CMK (cell line): ENCODE measurements at places on chromosomes 6 and 20.

GRCh38 chr20:59078231-59078630, 35.6 kb upstream of the PRELID3B start:
- no peak for DNase-seq

DNA sequence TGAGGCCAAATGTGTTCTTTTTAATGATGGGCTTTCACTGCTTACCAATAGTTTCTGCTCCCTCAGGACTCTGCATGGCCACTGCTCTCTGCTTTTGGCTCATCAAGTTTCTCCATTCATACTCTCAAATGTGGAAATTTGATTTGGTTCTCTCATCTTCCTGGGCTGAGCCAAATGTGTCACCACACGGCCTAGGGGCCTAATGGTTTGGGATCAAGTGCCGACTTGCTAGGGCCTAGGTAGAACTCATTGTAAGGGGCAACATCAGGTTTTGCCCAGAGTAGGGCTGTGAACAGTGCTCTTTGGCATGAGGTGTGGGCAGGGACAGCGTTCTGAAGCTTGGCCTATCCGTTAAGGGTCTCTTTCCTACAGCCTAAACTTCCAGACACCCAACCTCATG, 3.9 kb upstream of the MRPS10 start:
- no peak for DNase-seq

DNA sequence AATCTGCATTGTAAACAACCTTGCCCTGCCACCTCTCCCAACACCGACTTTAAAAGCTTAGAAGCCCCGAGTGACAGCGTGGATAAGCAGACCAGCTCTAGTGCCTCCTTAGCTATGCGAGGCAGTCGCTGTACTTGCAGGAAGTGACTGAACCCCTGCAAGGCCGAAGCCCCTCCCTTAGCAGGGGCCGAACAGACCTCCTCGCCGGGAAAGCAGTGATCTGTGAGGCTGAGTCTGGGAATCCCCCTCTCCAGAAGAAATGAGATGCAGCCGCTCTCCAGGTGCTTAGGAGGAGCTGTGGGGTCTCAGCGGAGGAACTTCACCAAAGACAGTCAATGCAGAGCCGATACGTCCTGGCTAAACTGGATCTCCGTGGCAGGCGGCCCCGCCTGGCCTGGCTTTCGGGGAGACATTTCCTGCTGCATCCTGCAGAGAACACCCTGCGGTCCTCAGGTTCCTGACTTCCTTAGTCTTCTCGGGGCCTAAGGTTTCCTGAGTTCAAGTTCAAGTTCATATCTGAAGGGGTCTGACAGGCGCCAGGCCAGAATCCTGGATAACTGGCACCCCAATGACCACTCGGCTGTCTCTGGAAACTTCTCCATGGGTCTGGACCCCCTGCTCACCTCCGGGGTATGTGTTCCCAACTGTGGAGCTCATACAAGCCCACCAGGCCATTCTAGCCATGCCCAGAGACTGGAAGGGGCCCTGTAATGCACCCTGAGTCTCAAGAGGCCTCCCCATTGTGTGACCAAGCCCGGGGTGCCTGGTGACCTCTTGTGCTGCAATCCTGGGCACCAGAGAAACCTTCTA, 20.4 kb upstream of the FRMD1 start:
- no peak for DNase-seq

GRCh38 chr6:77930952-77931351, 278.1 kb downstream of the MEI4 start:
- DNase-seq: no peak

GRCh38 chr20:20184706-20185105, 132.4 kb downstream of the CFAP61 start:
- no peak for DNase-seq

GRCh38 chr6:151417477-151417876, 26.1 kb upstream of the ZBTB2 start:
- DNase-seq: no peak

DNA sequence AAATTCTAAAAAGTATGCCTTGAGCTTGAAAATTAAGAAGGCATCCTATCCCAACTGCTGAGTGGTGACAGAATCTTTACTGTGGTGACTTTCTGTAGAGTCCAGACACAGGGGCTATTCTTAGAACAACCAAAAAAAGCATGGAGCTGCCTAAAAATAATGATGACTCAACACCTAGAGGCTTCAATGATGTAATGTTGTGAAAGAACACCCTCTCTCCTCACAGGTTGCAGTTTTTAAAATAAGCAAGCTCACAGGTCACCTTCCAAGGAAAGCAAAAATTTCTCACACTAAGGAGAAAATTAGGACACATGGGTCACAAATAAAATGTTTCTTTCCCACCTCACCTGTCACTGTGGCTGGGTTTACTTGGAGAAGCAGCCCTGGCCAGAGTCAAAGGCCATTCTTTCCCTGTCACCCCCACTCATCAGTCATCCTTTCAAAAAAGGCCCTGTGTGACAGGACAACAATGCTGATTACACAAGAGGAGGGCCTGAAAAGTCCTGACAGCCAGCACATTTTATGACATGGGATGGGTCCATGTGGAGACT, 53.5 kb downstream of the RCAN2 start:
- no peak for DNase-seq

- no peak for DNase-seq
Measured at GRCh38 chr6:92023410-92023966, 1395.9 kb downstream of the EPHA7 start.

DNA sequence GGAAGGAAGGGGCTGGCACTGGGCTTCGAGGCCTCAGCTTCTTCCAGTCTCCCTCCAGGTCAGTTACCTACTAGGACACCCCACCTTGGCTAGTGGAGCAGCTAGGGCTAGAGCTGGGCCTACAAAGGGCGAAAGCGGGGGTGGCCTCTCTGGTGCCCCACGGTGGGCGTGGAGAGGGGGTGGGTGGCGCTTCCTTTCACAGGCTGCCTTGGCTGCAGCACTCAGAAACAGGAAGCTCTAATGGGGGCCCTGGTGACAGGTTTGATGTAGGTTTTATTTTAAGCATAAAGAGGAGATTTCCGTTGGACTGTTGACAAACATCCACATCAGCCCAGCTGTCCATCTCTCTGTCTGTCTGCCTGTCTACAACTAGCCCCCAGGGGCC, 13.4 kb downstream of the FAM110A start:
- DNase-seq: peak; percentile 68

GRCh38 chr20:5159928-5160327, 33.1 kb downstream of the CDS2 start:
- DNase-seq: no peak
